MV-4-11 (cell line): ENCODE measurements at places on chromosomes 16 and 17.

DNA sequence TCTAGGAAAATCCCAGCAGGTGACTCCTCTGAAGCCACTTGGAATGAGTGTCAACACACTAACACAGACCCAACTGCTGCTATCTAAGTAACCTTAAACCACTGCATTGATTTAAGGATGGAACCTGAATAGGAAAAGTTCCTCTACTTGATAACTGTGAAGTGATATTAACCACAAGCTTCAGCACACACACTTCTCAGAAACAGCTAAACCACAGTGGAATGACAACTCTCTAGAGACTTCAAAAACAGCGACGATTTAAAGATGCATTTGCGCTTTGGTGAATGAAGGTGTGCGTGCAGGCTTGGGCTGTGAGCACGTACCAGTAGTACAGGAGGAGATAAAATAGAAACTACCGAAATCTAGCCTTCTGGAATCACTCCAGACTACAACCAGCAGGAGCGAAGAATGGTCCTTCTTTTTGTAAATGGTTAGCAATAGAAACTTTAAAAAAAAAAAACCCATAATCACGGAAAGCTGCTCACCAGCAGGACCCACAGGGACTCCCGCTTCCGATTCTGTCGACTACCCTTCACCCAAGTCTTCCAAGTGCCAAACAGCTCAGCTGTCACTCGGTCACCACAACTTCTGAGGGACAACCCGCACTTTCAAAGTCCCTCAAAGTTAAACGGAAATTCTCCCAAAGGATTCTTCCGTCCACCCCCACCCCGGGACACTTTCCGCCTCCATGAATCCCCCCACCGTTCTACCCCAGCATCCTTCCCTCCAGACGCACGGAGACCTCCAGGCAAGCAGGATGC, 137.7 kb upstream of the CORO6 start:
- peak; percentile 46 for DNase-seq

- no peak for DNase-seq
These were observed 457.0 kb upstream of the ZFHX3 start for GRCh38 chr16:73504591-73505575.

GRCh38 chr16:68711421-68712139, 25.5 kb upstream of the CDH1 start:
- peak; percentile 90 for DNase-seq

DNA sequence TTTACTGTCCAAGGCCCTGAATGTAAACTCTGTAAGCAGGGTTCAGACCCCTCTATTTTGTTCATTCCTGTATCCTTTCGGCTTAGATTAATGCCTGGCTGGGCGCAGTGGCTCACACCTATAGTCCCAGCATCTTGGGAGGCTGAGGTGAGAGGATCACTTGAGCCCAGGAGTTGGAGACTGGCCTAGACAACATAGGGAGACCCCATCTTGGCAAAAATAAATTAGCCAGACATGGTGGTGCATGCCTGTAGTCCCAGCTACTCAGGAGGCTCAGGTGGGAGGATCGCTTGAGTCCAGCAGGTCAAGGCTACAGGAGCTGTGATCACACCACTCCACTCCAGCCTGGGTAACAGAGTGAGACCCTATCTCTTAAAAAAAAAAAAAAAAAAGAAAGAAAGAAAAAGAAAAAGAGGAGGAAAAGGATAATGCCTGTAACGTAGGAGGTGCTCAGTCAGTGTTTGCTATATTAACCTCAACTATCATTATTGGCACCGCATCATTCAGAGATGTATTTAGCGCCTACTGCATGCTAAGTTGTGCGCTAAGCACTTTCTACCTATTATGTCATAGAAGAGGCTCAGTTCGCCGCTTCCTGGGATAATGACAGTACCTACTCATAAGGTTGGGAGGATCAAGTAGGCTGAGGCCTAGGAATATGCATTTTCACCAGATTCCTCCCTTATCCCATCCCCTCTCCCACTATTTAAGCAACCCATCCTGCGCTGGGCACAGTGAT, 5.0 kb downstream of the SOCS1 start:
- DNase-seq, result no peak

DNA sequence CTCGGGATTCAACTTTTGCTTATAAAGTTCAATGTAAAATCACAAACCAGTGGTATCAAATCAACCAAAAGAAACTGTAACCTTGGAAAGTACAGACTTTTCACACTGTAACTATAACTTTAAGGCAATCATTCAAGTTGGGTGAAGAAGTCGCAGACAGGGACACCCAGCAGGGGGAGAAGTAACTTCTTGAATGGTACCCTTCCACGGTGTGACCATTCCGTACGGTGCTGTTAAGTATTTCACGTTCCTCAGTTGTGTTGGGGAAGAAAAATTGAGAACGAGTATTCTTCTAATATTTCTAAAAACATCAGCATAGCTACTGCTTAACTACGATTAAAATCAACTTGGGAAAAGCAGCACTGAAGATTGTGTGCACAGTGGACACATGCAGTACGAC, 55.8 kb downstream of the MYH10 start:
- no peak for DNase-seq

- no peak for DNase-seq
These were observed 172.5 kb downstream of the COPRS start for GRCh38 chr17:31686495-31686894.

DNA sequence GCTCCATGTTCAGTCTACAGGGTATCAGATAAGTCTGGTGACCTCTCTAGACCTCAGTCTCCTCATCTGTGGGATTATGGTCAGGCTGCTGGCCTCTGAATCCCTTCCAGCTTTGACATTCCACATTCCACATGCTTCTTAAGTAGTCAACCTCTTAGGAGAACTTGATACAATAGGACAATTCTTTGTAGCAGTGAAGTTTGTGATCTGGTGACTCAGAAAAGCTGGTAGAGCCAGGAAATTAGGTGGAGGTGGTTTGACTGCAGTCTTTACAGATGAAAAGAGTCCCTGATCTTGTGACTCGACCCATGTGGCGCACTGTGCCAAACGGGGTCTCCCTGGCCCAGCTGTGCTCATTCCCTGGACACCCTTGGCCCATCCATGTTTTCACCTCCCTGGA, 147.8 kb downstream of the NTN1 start:
- no peak for DNase-seq

GRCh38 chr17:45997624-45998023, 1.4 kb upstream of the STH start:
- no peak for DNase-seq

DNA sequence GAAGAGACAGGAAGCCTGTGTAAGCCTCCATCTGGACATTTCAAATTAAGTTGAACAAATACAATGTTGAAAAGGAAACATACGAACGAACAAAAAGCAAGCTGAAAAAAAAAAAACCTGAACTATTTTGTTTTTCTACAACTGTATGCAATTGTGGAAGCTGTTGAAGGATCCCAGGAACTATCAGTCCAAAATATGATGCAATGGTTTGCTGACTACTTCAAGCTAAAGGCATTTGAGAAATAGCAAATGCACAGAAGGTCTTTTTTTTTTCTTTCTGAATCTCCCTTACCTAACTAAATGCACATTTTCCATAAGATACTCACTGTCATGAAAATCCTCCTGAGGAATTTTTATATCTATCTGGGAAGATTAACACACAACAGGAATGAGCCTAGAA, 40.2 kb downstream of the MAF start:
- no peak for DNase-seq

DNA sequence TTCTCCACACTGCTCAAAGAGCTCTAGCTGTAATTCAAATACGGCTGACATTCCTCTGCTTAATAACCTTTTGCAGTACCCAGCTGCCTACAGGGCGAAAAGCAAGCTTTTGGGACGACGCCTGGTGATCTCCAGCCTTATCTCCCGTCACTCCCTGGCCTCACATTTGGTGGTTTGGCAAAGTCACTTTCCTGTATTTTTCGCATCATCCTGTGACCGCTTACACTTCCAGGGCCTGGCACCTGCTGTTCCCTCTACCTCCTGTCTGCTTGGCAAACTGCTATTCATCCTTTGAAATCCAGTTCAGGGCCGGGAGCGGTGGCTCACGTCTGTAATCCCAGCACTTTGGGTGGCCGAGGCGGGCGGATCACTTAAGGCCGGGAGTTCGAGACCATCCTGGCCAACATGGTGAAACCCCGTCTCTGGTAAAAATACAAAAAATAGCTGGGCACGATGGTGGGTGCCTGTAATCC, 2.7 kb upstream of the BHLHA9 start:
- no peak for DNase-seq

DNA sequence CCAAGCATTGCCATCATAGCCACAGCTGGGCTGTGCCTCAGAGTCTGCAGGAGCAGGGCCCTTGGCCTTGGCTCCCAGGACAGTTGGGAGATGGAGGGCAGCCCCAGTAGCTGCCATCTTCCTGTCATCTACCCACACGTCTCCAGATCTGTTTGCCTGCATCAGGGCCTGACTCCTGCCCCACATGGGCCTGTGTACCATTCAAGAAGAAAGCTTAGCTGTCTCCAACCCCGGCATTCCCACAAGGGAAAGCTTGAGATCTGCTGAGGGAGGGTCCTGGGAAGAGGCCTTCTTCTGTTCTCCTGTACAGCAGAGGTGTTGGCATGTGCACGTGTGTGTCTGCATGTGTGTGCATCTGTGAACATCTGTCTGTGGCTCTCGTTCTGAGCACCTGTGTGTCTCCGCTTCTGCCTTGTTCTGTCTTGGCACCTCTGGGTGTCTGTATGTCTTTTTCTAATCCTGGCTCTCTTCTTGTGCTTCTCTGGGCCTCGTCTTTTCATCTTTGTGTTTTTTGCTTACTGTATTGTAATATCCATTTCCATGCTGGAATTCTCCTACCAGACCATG, 122.2 kb downstream of the MRM1 start:
- DNase-seq, result no peak

DNA sequence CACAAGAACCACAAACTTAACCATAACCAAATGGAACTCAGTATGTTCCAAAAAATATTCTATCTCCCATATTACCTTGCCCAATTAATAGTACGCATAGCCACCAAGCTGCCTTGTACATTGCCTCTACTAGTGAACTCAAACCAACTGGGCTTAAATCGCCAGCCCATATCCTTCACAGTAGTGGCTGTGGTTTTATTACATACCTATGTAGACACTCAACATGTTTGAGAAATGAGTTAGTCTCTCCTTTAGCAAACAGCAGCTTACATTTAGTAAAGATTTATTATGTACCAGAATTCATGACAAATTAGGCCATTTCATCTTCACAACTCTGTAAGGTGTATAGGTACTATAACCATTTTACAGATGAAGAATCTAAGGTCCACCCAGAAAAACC, 41.4 kb downstream of the GRB2 start:
- no peak for DNase-seq

- no peak for DNase-seq
These were observed 1.1 kb upstream of the GIT1 start for GRCh38 chr17:29590411-29591145.

- DNase-seq, result no peak
These were observed 27.9 kb upstream of the AXIN2 start for GRCh38 chr17:65589321-65589720.

DNA sequence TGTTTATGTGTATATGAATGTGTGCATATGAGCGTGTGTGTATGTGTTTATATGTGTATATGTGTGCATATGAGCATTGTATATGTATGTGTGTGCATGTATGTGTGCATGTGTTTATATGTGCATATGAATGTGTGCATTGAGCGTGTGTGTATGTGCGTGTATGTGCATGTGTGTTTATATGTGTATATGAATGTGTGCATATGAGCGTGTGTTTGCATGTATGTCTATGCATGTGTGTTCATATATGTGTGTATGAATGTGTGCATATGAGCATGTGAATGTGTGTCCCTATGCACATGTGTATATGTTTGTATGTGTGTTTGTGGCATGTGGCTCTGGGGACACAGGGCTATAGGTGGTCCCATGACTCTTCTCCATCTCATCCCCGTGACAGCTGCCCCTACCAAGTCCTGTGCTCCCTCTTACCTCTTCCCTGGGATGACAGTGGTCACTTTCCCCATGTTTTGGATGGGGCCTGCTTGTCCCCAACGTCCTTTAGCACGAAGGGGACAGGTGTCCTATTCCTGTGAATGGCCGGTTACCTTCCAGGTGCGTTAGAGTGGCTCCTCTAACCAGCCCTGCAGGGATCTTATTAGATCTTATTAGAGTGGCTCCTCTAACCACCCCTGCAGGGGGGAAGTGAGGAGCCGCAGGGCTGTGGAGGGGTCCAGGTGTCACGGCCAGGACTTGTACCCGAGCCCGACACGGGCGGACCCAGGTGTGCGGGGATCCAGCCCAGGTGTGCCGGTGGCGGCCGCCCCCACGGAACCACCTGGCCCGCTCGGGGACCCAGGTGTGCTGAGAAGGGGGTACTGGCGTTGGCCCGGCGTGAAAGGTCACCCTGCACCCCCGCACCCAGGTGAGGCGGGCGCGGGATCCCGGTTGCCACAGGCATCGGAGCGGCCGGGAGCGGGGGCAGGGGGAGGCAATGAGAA, 105.6 kb downstream of the SEC14L1 start:
- no peak for DNase-seq

DNA sequence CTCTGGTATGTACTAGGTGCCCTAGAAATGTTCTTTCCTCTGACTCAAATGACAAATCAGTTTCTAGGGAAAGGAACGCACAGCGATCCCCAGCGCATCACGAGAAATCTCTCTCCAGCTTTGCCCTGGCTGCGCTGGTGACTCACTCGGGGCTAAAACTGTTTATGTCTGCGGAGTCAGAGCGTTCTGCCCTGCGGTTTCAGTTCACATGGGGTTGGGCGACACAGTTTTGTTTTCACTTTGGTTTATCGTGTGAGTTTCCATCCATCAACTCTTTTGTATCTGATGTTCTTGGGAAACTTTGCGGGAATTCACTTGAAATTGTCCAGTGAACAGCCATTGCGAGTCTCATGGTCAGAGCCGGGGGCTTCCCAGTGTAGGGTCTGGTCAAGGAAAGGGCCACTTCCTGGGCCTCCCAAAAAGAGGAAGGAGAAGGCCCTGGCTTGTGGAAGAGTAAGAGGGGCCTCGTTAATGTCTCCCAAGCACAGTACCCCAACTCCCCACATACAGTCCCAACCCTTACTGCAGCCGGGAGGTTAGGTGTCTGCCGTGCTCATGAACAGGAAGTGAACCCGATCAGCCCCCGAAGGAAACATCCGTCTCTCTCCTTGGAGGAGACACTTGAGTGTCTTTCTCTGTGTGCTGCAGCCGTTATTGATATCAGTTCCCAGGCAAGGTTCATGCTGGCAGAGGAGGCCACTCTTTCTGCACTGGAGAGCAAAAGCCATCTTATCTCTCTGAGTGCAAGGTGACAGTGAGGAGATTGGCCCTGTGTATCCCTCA, 643.2 kb downstream of the WWOX start:
- DNase-seq, result peak; percentile 83

- no peak for DNase-seq
These were observed 2.6 kb upstream of the HOXB5 start for GRCh38 chr17:48596000-48596734.
